ENCODE measurements at places on chromosomes 2 and 18. TPM values are rescaled to one million over a fixed set of nuclear protein-coding genes. Genes with fewer than 3 reads are reported as not detected.

The ABCG5 gene
- total RNA-seq = not detected

The AQP12A gene
- total RNA-seq = not detected

The ANKRD36C gene
- total RNA-seq = 9.6 TPM

The ITPRIPL1 gene
- total RNA-seq = 1.8 TPM

The AFF3 gene
- 0.96 TPM for total RNA-seq

The TEX44 gene
- not detected for total RNA-seq

The CPO gene
- not detected for total RNA-seq

The CIDEA gene
- total RNA-seq = 0.80 TPM

The ZSWIM2 gene
- total RNA-seq = not detected

The OTOS gene
- total RNA-seq = not detected

The DCDC2C gene
- not detected for total RNA-seq

Measured in esophagus mucosa (tissue), 1 donor.